ENCODE measurements at places on chromosomes 6 and 20. TPM values are rescaled to one million over a fixed set of nuclear protein-coding genes. Genes with fewer than 3 reads are reported as not detected.

Gene LST1
- total RNA-seq = 2.9 TPM

Gene IMPG1
- not detected for total RNA-seq

Gene COL9A3
- 0.67 TPM for total RNA-seq

Gene SLCO4A1
- total RNA-seq = 12.8 TPM

Gene SMOC2
- total RNA-seq = 90.3 TPM

Gene TFAP2B
- not detected for total RNA-seq

Gene RPRD1B
- 37.5 TPM for total RNA-seq

- no peak for DNase-seq
Observed at GRCh38 chr6:18997375-18997826, 610.3 kb downstream of the RNF144B start.

GRCh38 chr20:11274141-11274594, 600.4 kb upstream of the JAG1 start:
- DNase-seq = no peak

GRCh38 chr20:64103871-64104666, 3.3 kb downstream of the NPBWR2 start:
- DNase-seq = no peak

GRCh38 chr20:313402-313801, 11.9 kb upstream of the SOX12 start:
- no peak for DNase-seq

GRCh38 chr20:35954907-35955251, 577 bp upstream of the SCAND1 start:
- DNase-seq = no peak

DNA sequence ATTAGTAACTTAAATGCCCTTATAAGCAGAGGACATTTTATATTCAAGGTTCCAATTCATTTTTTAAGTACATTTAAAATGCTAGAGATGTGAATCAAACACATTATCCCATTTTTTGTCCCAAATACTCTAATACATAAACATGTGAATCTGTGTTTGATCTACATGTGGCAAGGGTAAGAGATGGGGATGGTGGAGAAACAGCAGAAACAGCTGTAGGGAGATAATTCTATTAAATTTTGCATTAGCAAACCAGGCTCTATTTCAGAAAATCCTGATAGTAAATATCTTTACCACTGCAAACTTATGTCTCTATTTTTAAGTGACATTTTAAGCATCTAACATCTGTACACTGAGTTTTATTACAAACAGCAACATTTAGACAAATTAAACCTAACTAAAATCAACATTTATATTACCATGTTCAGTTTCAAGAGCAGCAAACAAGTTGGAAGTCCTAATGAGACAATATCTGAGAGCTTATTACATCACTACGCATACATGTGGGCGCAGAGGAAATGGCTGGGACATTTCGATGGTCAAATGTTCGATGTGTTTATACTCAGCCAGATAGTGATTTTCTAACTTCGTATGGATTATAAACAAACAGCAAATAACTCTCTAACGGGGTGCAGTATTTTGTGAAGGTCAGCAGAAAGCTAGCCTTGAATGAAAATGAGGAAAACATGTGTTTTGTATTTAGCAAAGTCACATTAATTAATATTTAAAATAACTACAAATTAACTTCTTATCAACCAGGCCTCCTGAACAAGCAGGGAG, 165.1 kb downstream of the GJA1 start:
- DNase-seq = no peak

GRCh38 chr20:39899881-39900280, 789.2 kb downstream of the MAFB start:
- no peak for DNase-seq

GRCh38 chr6:50663806-50664205, 49.5 kb upstream of the TFAP2D start:
- no peak for DNase-seq

DNA sequence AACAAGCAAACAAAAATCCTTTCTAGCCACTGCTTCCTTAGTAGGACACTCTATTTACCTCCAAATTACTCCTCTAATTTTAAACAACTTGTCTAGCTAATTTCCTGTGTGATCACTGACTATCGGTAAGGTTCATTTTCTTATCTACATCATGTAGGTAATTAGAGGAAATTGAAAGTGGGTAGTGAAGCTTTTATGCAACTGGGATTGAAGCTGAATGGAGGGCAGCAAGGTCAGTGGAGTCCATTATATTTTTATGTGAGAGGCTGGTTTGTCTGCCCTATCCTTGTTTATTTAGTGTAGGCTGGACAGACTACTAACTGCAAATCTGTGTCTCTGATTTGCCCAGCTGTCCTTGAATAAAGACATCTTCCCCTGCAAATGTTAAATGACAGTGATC, 88.5 kb upstream of the SIM1 start:
- no peak for DNase-seq

DNA sequence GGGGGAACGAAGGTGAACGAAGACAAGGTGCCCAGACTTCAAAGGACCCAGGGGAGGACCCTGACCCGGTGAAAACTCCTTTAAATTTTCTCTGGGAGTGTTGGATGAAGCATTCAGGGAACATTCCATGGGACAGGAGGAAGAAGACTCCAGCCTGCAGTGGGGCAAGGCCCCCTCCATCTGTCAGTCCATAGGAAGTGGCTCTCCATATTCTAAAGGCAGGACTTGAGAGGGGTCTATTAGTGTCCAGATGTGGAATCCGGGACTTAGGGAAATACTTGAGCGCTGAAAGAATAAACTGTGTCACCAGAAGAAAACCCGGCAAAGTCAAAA, 3.2 kb upstream of the BPIFA2 start:
- DNase-seq = no peak

DNA sequence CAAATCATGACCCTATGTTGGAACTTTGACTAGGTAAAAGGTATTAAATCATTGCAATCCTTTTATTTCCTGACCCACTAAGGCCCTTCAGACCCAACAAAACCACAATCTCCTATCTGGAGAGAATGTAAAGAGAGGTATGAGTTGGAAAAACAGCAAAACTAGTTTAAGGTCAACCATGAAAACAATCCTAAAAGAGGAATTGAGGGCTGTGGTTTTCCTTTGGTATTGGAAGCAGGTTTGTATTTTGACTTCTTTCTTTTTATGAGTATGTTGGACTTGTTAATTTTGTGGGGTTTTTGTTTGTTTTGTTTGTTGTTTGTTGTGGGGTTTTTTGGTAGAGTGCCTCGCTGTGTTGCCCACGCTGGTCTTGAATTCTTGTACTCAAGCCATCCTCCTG, 4.7 kb upstream of the SEC63 start:
- no peak for DNase-seq

DNA sequence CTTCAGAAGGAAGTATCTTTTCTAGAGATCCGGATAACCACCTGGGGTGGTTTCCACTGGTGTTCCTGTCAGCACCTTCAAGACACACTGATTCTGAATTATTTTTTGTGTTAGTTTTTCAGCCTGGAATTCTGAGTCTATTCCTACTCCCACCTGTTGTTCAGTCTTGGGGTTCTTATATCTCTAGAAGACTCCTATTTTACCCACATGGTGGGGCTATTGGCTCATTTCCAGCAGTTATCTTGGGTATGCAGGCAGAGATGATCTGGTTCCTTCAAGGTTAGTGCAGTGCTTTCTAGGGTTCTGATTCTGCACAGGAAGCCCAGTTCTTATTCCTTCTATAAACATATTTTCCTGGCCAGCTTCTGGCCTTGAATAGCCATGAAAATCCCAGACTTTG, 175.6 kb upstream of the PDE7B start:
- no peak for DNase-seq

DNA sequence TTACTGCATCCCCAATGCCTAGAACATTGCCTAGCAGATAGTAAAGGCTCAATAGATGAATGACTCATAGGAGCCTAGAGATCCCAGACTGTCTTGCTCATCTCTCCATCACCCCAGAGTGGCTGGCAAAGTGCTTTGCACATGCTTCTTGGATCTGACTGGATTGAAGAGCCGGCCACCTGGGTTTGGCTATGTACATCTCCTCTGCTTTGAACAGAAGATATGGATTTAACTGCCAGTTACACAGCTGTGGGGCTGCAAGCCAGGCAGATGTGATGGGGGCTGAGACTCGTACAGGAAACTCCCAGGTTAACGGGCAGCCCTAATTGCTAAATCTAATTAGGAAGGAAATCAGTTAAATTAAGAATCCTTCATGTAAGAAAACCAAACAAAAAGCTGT, 28.6 kb downstream of the MYLIP start:
- no peak for DNase-seq

DNA sequence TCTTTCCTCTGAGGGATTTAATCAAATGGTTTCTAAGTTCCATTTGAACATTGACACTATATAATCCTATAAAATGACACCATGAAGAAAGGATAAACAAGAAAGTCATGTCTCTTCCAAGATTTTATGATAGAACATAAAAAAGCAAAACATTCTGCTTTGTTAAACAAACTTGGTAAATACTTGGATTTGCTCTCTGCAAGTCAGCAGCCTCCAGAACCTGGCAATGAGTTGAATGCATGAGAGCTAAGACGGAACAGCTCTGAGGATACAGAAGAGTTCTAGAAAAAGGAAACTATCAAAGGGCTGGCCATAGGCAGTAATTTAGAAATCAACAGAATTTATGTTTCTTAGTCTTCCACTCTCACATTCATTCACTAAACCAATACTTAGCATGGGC, 656.0 kb upstream of the ID4 start:
- no peak for DNase-seq

DNA sequence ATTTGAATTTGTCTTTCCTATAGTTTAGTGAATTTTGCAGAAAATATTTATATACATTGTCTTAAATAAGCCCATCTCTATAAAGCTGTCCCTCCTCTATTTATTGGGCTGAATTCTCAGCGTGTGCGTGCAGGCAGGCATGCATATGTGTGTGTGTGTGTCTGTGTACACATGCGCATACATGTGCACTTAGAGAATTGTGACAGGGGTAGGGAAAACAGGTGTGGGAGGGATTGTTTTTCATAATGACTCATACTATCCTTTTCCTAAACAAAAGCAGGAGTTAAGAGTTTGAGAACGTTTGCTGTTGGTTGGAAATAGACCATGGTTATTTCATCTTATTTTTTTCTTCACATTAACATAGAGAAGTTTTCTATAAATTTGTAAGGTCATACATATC, 43.4 kb upstream of the FABP7 start:
- DNase-seq = no peak

DNA sequence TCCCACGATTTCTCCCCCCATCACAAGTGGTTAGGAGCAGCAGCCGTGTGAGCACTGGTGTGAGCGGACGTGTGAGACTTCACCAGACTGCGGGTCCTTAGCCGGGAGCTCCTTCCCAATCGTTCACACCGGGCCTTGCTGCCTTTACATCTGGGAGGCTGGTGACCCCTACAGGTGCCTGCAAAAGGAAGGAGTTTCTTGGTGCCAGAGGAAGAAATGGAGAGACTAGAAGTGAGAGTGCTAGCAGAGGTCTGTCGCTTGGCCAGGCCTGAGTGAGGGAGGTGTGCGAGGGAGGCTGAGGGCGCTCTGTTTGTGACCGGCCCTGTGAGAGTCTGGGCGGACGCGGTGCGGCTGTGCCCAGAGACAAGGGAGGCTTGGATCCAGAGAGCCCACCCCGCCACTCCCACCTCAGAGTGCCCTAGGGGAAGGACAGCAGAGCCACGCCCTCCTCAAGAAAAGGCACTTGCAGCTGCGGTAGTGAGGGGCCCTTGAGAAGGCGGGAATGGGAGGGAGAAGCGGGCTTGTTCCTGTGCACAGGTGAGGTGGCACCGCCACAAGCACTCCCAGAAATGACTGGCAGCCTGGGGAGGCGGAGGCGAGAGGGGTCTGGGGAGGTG, 10.0 kb upstream of the ARMC2 start:
- DNase-seq = no peak

DNA sequence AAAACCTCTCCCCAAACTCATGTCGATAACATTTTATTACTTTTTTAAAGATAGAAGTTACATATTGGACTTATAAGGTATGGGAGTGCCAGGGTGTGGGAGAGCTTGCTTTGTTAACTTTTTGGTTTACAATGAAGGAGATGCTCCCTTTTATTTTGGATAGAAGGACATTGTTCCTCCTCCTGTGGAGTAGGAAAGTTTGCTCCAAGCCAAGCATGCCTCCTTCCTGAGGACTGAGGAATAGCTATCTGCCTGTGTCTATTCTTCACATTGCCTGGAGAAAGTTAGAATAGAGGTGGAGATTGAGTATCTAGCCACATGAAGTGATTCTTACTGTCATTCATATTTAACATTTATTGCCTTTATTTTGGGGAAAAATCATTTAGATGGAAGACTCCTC, 71.9 kb downstream of the EYA4 start:
- DNase-seq = no peak

DNA sequence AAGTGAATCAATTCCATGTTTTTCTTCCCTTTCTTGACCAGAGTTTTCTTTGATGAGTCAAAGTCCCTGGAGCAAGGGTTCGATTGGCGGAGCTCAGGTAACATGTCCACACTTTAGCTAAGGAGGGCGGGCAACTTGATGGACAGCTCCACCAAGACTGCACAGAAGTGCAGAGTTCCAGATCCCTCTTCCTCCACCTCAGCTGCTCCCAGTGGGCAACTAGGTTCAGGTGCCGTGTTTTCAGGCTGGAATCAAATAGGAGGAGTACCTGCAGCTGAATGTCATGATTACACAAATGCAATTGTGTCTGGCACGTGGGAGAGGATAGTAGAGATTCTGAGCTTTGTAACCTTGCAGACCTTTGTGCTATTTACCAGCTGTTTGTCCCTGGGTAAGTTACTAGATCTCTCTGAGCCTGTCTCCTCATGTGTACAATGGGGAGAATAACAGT, 1.9 kb upstream of the ELMO2 start:
- DNase-seq = no peak

- no peak for DNase-seq
Observed at GRCh38 chr20:17798601-17799000, 98.8 kb downstream of the BANF2 start.

DNA sequence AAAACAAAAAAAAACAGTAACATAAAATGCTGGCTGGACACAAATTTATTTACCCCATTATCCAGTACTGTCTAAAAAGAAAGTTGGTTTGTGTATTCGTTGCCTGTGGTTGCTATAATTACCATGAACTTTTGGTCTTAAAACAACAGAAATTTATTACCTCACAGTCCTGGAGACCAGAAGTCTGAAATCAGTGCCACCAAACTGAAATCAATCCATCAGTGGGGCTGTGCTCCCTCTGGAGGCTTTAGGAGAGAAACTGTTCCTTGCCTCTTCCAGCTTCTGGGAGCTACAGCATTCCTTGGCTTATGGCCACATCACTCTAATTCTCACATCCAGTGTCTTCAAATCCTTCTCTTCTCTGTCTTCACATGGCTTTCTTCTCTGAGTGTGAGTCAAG, 79.4 kb downstream of the SNX5 start:
- DNase-seq = no peak

- no peak for DNase-seq
Observed at GRCh38 chr6:18269253-18269652, 4.9 kb upstream of the DEK start.

All from psoas muscle (tissue), 8 donors.